Activated CD4-positive, alpha-beta T cell treated with anti-CD3 and anti-CD28 coated beads, Interleukin-2, amount 50 U/mL, for 4 hours (primary cell): ENCODE measurements at places on chromosomes 2 and 18.

- no peak for DNase-seq
Measured at GRCh38 chr2:122815120-122815519, 1059.7 kb downstream of the TSN start.

- no peak for DNase-seq
Measured at GRCh38 chr2:162915858-162916257, 77.3 kb upstream of the KCNH7 start.

DNA sequence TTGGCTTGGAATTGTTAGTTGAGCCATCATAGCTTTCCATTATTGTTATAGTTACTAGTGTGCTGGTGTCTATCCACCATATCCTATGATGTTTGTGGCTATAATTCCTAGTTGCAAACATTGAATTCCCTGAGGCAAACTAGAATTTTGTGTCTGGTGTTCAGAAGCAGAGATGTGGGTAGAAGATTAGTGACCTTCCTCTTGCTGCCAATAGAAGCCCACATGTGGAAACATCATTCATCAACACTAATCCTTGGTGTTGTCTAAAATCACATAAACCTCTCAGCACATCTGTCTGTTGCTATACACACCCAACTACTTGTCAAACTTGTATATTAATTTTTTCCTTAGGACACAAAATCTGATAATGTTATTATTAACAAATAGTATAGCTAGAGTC lies 374.1 kb downstream of the TGIF1 start:
- no peak for DNase-seq

DNA sequence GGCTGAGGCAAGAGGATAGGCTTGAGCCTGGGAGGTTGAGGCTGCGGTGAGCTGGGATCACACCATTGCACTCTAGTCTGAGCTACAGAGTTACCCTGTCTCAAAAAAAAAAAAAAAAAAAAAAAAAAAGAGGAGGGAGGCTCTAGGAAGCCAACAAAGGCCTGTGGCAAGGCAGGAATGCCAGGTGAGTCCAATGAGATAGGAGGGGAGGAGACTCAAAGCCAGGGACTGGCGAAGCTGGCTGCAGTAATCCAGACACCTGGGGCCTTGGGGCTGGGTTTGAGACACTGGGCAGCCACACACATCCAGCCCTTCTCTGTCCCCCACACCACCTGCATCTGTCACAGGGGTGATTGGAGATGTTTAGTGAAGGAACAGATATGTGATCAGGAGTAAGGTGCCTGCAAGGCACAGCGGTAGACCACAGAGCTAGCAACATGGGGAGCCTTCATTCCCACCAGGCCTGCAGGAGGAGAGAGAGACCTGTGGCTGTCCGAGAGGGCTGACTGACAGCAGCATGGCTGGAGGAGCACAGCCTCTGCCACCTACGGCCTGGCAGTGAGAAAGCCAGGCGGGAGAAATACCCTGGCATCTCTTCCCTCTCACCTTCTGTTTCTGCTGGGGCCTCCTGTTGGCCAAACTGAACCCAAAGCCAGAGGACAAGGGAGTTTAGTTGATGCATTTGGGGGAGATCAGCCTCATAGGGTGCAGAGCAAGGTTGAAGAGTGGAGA lies 9.5 kb downstream of the CHPF start:
- no peak for DNase-seq

- DNase-seq = no peak
Measured at GRCh38 chr2:62112179-62112578, 83.7 kb upstream of the B3GNT2 start.

GRCh38 chr18:30486856-30487255 lies 555.7 kb downstream of the DSC3 start:
- DNase-seq = no peak

DNA sequence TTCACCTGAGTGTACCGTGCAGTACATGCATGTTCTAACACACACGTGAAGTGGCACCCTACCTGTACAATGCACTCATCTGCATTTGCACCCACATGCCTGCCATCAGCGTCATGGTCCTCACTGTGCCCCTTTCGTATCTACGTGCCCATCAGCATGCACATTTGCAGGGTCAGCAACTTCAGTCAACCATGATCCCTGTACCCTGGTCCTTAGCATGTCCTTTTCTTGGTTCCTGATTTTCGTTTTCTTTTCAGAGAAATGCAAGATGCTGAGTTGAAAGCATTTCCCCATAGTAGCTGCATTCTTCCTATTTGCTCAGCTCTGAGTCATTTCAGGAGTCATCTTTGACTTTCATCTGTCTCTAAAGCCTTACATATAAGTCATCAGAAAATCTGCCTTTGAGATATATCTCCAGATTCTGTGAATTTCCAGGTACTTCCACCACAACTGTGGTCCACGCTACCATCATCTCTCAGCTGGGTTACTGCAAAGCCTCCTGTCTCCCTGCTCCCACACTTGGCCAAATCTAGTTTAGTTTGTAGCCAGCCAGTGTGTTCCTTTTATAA lies 14.7 kb upstream of the PUM2 start:
- DNase-seq = no peak

DNA sequence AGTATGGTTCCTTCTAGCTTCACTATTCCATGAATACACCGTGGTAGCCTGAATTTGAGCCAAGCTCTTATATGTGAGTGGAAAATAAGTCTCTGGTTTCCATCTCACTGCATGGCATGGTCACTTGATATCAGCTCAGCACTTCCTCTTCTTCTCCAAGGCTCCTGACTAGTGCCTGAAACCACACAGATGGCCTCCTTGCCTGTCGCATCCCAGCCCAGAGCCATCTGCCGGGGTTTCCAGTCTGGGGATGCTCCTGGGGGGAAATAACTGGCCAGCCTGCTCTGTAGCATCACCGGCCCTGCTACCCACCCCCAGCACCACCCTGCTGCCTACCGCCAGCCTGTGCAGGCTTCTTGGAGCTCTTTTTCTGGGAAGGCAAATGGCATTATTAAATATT lies 7.7 kb upstream of the MARCHF4 start:
- no peak for DNase-seq

DNA sequence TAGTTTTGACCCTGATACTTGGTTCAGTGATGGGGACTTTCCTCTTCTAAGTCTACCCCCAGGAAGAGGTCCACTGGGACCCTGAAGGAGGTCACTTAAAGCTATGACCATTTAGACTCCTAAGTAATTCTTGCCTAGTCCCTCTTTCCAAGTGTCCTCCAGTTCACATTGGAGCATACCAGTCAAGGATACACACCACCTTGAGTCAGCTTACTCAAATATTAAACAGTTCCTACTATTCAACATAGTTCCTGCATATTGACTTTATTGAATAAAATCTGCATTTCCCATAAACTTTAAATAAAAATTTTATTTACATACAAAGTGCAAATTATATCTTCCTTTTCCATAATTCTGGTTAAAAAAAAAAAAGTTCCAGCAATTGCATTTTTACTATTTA lies 36.3 kb downstream of the SLC5A7 start:
- DNase-seq = no peak

- no peak for DNase-seq
Measured at GRCh38 chr2:50783111-50783510, 248.8 kb downstream of the NRXN1 start.

DNA sequence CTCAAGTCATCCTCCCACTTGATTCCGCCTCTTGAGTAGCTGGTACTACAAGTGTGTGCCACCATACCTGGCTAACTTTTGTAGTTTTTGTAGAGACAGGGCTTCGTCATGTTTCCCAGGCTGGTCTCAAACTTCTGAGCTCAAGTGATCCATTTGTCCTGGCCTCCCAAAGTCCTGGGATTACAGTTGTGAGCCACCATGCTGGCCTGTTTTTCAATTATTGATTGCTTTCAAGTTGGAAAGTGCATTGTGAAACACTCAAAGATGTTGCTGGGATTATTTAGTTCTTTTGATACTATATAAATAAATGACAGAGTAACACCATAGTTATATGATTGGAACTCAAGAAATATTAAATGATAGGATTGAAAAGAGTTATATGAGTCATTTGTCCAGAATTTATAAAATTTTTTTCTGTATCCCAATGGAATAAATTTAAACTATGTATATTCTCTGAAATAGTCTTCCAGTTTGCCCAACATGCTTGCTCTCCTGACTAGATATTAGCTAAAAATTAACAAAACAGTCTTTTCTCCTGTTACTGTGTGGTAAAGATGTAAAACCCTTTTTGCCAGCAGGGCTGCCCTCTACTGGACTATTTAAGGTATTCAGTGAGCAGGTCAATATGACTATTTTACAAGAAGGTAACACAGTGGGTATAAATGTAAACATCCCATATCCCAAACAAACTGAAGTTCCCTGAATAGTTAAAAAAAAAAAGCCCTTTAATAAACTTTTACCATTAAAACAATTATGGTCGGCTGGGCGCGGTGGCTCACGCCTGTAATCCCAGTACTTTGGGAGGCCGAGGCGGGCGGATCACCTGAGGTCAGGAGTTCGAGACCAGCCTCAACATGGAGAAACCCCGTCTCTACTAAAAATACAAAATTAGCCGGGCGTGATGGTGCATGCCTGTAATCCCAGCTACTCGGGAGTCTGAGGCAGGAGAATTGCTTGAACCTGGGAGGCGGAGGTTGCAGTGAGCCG lies 42.7 kb downstream of the ACSL3 start:
- DNase-seq = peak; percentile 16

GRCh38 chr2:98515250-98515991 lies 70.8 kb downstream of the INPP4A start:
- DNase-seq = no peak

GRCh38 chr18:75130591-75131328 lies 78.2 kb downstream of the PTGR3 start:
- DNase-seq = no peak

DNA sequence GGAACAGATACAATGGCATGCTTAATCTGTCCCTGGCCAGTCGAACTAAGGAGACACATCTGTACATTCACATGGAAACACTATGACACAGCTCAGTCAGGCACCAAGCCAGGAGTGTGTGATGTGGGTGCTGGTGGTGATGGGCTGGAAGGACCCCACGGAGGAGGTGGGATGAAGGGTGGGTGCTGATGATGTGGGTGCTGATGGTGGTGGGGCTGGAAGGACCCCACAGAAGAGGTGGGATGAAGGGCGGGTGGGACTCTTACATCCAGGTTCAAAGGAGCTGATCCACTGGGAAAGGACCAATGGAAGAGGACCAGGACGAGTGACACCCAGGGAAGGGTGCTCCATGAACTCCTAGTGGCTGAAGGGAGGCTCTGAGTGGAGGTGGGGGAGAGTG lies 34.8 kb upstream of the ACAA2 start:
- no peak for DNase-seq
